ENCODE measurements at places on chromosomes 11 and 22.

DNA sequence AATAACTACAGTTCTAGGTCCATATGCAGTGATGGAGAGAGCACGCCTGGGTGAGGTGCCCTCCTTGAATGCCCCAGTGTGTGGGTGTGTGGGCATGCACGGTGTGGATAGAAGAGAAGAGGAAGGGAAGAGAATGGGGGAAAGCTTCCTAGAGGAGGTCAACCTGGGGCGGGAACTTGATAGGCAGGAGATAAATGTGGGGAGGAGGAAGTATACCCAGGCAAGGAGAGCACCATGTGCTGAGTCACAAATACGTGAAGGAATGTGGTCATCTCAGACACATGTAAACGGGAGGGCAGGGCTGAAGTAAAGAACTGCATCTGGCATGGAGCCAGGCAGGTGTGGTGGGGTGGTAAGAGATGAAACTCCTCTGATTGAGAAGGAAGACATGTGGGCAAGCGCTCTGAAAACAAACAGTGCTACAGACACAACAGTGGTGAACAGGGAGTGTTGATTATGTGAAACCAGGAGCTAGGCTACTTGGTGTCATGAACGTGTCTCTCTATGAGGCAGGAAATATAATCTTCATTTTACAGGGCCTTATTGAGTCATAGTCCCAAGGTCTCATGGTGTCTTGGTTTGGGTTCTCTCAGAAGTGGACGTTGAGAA lies 61.5 kb upstream of the EED start:
- DNase-seq = peak; percentile 56

- DNase-seq = no peak
Measured at GRCh38 chr11:14378171-14378570, 19.2 kb upstream of the RRAS2 start.

GRCh38 chr11:112281726-112282125 lies 21.1 kb upstream of the PLET1 start:
- no peak for DNase-seq

GRCh38 chr11:127006311-127006710 lies 5.7 kb upstream of the KIRREL3 start:
- no peak for DNase-seq

GRCh38 chr11:64970731-64971151 lies 1.2 kb downstream of the MAJIN start:
- no peak for DNase-seq

GRCh38 chr11:127149410-127149809 lies 148.8 kb upstream of the KIRREL3 start:
- DNase-seq = no peak

GRCh38 chr11:86916330-86916729 lies 38.9 kb downstream of the FZD4 start:
- DNase-seq = no peak

Data from stimulated activated CD8-positive, alpha-beta memory T cell treated with anti-CD3 and anti-CD28 coated beads, Interleukin-7, amount 100 ng/mL, for 24 hours (primary cell).